ENCODE measurements at places on chromosomes 11 and 22.

- no peak for DNase-seq
These were observed 1.7 kb upstream of the NUDT8 start for GRCh38 chr11:67631411-67631810.

- no peak for DNase-seq
These were observed 7.4 kb upstream of the ACRV1 start for GRCh38 chr11:125688066-125688465.

- no peak for DNase-seq
These were observed 2.8 kb upstream of the TMPRSS13 start for GRCh38 chr11:117931971-117932370.

DNA sequence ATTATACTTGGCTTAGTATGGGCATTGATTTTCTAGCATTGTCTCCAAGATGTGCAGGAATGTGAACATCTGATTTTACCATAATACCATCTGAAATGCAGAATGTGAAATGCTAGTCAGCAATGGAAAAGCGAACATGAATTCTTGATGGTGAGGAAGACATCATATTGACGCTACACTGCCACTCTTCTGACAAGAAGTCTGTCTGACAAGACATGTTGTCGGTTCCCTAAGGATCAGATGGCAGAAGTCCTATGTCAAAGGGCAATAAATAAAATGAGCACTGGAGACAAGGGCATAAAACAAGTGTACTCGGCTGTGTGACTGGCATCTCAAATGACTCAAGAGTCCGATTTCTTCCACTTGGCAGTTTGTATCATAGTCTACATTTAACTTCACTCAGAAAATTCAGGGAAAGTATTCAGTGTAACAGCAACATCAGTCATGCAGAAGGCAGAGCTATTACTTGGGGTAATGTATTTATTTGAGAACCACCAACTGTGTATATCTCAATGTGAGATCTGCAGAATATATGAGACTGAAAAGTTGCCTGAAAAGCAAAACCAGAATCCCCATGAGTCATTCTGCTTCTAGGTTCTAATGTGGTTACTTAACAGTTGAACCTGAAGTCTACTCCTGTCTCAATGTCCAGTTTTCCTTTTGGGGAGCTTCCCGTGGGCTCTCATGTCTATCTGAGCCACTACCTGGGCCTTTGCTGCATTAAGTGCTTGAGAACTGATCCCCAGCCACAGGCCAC lies 51.5 kb downstream of the SLC17A6 start:
- DNase-seq, result no peak

DNA sequence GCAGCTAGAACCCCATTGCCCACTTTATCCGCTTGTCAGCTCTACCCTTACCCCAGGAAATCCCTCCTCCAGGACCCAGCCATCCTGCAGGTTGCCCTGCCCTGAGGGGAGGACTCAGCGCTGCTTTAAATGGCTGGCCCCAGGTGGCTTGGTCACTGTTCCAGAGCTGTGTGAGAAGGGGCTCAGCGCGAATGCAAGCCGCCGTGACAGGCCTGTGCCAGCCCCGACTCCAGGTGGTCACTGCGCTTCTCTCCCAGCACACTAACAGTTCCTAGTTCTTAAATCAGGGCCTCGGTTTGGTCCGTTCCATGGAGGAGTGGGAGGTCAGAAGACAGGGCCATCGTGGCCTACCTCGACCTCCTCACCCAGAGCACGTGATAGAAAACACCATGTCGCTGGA lies 65.7 kb upstream of the TBCEL start:
- no peak for DNase-seq

- DNase-seq, result no peak
These were observed 96.5 kb downstream of the NXPE2 start for GRCh38 chr11:114774599-114775361.

DNA sequence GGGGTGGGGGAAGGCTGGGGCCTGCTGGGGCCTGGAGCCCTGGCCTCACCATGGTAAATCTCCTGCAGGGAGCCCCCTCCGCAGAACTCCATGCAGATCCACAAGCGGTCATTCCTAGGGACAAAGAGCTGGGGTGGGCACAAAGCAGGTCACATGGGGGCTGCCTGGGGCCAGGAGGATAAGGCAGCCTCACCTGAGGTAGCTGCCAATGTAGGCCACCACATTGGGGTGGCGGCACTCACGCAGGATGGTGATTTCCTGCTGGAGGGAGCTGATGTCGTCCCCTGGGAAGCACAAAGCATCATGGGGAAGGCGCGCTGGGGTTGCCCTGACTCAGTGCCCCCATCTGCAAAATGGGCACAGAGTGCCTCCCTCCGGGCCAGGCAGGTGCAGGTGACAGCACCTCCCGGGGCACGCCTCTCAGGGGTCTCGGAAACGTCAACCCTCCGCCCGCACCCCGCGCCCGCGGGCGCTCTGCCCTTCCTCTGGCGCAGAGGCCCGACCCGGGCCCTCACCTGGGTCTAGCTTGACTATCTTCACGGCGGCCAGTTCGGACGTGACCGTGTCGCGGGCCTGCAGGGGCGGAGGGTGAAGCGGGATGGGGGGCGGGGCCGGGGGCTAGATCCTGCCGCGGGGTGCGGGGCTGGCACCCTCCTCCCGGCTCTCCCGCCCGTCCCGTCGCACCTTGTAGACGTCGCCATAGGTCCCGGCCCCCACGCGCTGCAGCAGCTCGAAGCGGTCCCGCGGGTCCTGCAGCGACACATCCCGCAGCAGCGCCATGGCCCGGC lies 450 bp downstream of the MAP4K2 start:
- DNase-seq, result no peak

DNA sequence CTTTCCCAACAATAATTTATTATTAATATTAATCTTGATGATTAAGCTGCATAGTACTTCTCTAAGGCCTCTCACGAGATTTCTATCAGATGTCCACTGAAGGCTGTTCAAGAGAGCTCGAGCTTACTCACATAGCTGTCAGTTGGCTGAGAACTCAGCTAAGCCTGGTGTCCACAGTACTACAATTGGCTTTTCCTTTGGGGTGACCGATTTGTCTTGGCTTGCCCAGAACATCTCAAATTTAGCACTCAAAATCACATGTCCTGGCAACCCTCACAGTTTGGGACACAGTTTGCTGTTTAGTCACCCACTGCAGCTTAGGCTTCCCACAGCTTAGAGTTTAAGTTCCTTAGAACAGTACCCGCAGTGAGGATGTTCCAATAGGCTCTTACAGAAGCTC lies 96.5 kb downstream of the LUZP2 start:
- no peak for DNase-seq

- DNase-seq, result peak; percentile 68
These were observed 1.9 kb upstream of the DGAT2 start for GRCh38 chr11:75766443-75767227.

DNA sequence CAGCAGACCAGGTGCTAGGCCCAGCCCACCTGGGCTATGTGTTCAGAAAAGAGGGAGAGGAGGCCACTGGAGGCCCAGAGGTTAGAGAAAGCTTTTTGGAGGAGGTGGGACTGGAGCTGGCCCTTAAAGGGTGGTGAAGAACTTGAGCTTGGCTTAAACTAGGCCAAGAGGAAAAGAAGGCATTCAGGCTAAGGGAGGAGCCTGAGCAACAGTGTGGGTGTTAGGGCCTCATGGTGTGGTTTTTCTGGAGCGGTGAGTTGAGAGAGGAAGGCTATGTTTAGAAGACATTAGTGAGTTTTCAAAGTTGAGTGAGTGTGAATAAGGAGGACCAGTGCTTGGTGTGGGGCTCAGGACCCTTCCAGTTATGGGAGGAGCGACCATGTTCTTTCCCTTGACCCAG lies 6.2 kb downstream of the TAF6L start:
- peak; percentile 22 for DNase-seq

DNA sequence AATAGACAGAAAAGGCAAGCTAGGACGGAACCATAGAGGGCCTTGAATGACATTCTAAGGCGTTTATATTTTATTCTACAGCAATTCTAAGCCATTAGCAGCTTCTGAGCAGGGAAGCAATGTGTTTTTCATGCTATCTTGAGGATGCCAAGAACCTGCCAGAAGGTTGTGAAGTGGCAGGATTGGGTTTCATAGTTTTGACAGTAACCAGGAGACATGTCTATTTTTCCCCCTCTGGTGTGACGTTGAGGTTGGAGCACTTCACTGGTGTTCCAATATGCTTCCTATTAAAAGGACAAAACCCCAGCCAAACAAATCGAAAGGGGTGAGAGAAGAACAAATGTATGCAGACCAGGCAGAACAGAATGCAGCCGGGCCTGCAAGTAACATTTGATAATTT lies 148.2 kb downstream of the SPATA19 start:
- DNase-seq, result no peak

All from inflammatory macrophage treated with lipopolysaccharide for 4 hours (primary cell).